AG04450 (cell line): ENCODE measurements at places on chromosomes 13 and 19. TPM values are rescaled to one million over a fixed set of nuclear protein-coding genes. Genes with fewer than 3 reads are reported as not detected.

- DNase-seq, result no peak
Measured at GRCh38 chr13:110854866-110855265, 60.0 kb downstream of the ANKRD10 start.

- no peak for DNase-seq
Measured at GRCh38 chr19:6048793-6049405, 61.4 kb downstream of the RFX2 start.

DNA sequence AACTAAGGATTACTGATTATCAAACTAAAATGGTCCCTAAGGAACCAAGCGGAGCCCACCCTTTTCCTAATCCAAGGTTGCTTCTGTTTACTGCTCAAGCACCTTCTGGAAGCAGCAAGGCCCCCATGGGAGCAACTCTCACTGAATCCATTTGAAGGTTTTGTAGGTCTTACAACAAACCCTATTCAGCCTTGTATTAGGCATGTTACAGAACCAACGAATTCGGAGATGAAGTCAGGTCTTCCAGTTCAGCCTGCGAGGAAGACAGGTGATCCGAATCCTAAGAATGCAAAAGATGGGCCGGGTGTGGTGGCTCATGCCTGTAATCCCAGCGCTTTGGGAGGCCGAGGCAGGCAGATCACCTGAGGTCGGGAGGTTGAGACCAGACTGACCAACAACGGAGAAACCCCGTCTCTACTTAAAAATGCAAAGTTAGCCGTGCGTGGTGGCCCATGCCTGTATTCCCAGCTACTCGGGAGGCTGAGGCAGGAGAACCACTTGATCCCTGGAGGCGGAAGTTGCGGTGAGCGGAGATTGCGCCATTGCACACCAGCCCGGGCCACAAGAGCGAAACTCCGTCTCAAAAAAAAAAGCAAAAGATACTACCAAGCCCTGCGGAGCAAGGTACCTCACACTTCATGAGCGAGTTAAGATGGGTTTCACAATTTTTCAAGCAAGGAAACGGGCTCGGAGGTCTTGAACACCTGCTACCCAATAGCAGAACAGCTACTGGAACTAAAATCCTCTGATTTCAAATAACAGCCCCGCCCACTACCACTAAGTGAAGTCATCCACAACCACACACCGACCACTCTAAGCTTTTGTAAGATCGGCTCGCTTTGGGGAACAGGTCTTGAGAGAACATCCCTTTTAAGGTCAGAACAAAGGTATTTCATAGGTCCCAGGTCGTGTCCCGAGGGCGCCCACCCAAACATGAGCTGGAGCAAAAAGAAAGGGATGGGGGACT, 609 bp downstream of the ZAR1L start:
- DNase-seq, result no peak

DNA sequence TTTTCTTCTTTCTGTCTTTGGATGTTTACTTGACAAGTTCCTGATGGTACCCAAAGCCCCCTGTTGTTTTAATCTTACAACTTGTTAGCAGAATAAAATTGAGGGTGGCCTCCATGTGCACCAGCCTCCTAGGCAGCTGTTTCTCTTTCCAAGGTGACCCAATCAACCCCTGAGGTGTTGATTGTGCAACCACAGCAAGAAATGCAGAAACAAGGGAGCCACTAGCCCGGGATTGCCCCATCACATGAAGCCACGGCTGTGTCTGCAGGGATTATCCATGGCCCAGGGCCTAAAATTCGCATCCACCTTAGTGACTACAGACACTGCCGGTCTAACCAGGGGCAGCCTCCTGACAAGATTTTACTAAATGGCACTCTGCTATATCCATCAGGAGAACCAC, 14.4 kb downstream of the CEACAM4 start:
- DNase-seq, result no peak

PGLYRP1 gene
- polyA plus RNA-seq, result not detected in 2 replicates

- no peak for DNase-seq
Measured at GRCh38 chr13:75715601-75716523, 79.7 kb downstream of the LMO7 start.

OR7D2 gene
- not detected in 2 replicates for polyA plus RNA-seq

DNA sequence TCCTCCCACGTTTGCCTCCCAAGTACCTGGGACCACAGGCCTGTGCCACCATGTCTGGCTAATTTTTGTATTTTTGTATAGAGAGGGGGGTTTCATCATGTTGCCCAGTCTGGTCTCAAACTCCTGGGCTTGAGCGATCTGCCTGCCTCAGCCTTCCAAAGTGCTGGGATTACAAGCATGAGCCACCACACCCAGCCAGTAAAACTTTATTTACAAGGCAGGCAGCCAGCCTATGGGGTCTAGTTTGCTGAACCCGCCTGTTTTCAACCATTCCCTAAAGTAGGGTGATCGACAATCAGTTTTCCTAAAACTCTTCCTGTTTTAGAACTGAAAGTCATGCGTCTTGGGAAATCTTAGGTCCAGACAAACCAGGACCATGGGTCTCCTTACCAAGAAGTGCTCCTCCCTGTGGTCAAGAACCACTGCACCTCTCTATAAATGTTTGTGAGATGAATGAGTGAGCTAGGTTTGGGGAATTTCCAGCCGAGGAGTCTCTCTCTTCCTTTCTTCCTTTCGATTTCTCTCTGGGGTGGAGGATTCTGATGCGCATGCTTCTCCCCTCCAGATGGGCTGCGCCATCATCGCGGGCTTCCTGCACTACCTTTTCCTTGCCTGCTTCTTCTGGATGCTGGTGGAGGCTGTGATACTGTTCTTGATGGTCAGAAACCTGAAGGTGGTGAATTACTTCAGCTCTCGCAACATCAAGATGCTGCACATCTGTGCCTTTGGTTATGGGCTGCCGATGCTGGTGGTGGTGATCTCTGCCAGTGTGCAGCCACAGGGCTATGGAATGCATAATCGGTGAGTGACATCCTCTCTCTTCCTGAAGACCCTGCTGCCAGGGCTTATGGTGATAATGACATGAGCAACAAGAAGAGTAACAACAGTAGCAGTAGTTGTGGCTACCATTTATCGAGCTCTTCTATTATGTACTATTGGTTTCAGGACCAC, 38.7 kb downstream of the ADGRE1 start:
- DNase-seq, result no peak

C1QTNF9B gene
- polyA plus RNA-seq, result 0.63 and 0.87 TPM in 2 replicates
